ENCODE measurements at places on chromosomes 5 and 9.

GRCh38 chr9:11097020-11097419, 484.2 kb upstream of the PTPRD start:
- DNase-seq, result no peak

DNA sequence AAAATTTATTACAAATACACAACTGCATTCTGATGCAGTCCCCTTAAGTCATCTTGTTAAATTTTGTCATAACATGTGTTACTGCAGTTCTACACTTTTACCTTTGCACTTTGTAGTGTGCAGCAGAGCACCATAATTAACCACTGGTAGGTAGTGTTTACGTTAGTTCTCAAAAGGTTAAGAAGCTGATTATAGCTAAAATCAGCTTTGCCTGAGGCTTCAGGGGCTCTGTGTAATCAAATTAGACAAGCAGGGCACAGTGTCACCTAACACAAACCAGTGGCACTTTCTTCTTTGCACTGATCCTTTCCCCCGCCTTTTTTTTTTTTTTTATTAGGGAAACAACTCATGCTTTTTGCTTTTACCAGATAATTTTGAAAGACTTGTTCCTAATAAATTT, 26.1 kb downstream of the POU5F2 start:
- DNase-seq, result no peak

GRCh38 chr9:132894862-132895835, 16.5 kb downstream of the SPACA9 start:
- no peak for DNase-seq

GRCh38 chr9:89872426-89872912, 267.7 kb downstream of the GADD45G start:
- DNase-seq, result no peak

- no peak for DNase-seq
These were observed at the start of gene TIFAB for GRCh38 chr5:135452321-135453030. TSS of gene TIFAB (minus strand) at chr5:135452351. CDS start at chr5:135449939, 2,412 bp downstream.

DNA sequence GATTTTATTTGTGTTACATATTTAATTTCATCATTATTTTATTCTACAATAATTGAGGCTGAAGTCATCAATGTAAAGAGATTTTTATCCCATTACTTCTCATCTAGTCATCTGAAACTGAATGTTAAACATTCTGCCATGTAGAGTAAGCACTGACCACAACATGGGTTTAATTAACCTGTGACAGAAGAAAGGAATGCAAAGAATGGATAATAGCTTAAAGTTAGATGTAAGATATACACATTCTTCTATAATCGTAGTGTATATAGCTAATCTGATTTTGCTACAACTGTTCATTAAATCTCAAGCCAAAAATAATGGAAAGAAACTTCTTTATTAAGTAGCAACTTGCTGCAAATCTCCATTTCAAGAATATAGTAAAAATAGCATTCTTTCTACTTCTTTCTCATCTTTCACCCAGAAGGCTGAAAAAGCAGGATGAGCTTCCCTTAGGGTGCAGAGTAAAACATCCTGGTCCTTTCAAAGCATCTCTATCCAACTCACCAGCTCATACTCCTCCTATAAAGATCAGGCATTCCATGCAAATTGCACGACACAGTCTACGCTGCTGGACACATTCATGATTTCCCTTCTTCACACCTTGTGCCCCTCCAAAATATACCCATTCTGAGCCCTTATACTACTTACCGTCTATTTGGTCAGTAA, 115.2 kb downstream of the EFNA5 start:
- no peak for DNase-seq

GRCh38 chr5:175025077-175025476, 300.7 kb downstream of the MSX2 start:
- DNase-seq, result no peak

DNA sequence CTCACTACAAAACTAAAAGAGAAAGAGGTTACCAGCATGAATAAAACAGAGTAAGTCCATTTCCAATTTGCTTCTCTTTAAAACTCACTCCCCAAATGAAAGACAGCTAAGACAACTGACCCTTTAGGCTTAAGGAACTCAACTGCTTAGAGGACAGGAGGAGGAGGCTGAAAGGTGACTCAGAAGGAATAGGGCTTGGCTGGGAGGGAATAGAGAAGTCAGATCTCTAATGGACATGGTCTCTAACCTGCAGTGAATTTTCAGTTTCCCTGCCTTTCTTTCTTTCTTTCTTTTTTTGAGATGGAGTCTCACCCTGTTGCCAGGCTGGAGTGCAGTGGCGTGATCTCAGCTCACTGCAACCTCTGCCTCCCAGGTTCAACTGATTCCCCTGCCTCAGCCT, 261.8 kb upstream of the CLINT1 start:
- no peak for DNase-seq

DNA sequence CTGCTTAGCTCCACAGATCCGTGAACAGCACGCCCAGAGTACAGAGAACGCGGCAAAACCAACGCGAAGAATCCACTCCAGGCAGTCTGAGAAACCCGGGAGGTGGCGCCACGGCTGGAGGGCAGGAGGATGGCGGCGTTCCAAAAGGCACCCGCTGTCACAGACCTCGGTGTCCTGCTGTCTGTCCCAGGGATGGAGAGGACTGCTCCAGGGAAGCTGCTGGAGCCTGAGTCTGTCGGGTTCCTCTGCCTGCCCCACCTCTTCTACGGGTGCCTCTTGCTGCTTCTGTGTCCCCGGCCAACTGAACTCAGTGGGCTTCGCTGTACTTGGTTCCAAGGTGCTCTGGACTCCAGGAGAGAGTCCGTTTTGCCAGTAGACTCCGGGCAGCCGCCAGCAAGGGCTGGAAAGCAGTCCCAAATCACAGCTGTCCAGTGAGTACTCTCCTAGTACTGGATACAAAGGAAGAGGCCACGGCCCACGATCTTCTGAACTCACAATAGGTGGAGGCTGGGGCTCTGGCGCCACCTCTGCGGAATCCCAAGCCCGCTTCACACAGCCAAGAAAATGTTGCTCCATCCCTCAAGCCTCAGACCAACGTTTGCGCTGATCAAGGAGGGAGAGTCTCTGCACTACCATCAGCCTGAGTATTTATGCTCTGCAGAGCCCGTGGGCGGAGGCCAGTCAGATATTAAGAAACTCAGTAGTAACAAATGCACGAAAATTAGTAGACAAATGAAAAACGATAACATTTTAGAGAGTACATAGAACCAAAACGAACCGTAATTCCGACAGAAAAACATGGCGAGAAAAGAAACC, 440 bp downstream of the ANXA2R start:
- DNase-seq, result no peak

DNA sequence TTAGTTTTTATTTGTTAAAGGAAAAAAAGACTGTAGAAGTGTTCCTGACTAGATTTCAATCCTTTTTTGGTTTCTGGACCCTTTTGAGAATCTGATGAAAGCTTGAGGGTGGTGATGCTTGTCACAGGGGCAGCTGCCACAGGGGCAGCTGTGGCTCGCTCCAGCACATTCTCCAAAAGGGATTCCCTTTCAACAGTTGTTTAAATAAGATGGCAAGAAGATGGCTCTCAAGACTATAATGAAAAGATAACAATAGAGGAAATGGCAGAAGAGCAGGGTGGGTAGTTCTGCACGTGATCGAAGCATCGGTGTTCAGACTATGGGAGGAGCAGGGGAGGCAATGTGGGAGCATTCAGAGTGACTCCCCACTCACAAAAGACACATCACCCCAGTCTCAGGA, 46.5 kb upstream of the TNFAIP8 start:
- no peak for DNase-seq

DNA sequence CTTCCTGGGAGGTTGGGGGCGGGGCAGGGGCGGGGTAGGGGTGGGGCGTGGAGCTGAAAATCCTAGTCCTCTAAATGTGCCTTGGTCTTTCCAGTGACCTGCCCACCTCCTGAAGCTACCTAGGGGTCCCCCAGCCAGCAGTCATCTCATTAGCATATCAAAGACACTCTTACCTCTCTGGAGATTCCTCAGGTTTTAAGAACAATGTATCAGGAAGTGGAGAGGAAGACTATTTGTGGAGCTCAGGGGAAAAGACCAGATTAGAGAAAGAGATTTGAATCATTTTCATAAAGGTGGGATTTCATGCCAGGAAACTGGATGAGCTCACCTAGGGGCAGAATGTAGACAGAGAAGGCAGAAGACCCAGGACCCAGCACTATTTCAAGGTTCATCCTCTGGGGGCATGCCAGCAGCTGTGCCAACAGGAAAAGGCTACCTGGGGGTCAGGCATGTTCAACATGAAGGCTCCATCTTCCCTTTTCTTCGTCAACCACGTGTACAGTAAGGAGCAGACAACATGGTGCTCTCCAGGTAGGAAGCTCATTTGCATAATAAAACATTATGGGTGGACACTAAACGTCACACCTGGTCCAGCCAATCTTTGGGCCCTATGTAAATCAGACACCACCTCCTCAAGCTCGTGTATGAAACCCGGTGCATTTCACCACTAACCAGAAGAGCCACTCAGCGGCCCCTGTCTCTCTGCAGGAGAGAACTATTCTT, 6.9 kb downstream of the GMCL2 start:
- no peak for DNase-seq

GRCh38 chr5:133245191-133246052, 193.6 kb downstream of the HSPA4 start:
- no peak for DNase-seq

- no peak for DNase-seq
These were observed 115.1 kb upstream of the SHB start for GRCh38 chr9:38183994-38184568.

DNA sequence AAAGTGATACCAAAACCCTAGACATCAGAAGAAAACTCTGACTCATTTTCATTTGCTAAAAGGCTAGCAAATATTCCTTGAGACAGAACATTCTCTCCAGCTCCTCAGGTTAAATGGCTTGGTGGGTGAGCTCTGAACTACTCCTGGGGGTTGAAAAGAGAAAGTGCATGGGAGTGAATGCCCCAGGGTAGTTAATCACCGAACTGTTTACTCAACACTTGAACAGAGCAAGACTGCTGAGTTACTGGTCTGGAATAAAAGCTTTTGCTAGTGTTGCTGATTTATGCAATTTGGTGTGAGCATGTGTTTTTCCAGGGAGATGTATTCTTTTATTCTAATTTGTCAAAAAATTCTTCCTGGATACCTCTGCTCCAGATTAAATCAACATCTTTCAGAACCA, 88.3 kb upstream of the PRDM9 start:
- DNase-seq, result no peak

DNA sequence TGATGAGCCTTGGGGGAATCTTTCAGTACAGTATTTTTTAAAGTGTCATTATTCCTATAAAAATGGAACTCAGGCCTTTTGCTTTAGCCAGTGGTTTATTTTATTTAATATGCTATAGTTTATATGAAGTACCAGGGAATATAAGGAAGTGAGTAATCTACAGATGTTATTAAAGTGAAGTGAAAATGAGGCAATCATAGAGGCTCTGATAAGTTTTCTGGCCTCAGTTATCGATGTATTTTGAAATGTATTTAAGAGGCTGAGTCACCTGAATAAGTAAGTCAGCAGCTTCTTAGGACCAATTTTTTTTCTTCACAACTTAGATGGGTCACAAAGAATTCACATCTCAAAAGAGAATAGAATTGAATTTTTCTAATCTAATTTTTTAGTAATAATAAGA, 829.0 kb downstream of the DNAH5 start:
- no peak for DNase-seq

- no peak for DNase-seq
These were observed 58.3 kb upstream of the MOCS2 start for GRCh38 chr5:53167836-53168235.

DNA sequence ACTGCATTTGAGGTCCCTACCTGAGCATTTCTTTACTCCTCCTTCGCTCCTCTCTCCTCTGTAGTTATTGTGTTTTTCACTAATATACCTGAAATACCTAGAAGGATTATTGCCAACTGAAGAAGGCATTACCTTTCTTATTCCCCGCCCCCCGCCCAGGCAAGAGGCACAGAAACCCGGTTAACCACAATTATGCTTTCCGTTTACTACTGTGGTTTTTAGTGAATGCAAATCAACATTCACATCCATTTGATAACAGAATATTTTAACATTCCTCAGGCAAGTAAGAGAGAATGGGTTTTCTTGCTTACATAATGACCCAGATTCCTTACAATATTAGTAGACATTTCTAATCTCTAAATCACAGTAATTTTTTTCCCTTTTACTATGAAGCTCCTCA, 136.9 kb downstream of the PCSK5 start:
- DNase-seq, result no peak

GRCh38 chr5:157744051-157745011, 819 bp downstream of the LSM11 start:
- no peak for DNase-seq

DNA sequence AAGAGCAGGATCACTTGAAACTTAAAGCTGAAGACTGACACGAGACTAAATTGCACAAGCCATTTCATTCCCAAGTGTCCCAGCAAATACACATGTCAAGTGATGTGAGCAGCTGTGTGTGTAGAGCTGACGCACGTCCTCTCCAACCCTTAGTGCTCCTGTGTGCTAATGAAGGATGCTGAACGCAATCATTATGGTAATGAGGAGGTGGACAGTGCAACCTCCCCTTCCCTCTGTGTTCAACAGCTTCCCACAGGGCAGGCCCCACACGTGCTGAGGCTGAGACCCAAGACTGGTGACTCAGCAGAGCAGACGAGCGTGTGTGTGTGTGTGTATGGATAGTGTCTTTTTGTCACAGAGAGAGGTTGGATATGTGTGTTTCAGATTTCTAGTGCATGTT, 702.1 kb downstream of the SEMA5A start:
- DNase-seq, result no peak

- no peak for DNase-seq
These were observed 51.4 kb downstream of the NEURL1B start for GRCh38 chr5:172692451-172692850.

DNA sequence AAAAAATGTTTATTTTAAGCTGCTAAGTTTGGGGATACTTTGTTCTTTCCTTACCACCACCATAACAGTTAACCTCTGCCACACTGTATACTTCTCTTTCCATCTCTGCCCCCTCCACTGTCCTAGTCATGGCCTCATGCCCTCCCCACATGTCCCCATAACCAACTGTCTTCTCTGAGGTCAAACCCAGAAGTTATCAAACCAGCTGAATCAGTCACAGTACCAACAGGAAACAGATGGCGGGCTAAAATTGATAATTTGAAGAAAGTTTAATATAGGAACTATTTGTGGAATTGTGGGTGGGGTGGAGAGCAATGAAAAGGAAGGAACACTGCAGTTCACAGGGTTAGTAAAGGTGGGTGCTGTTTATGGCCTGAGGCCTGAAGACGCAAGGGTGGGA, 5.7 kb upstream of the DCTN4 start:
- no peak for DNase-seq

DNA sequence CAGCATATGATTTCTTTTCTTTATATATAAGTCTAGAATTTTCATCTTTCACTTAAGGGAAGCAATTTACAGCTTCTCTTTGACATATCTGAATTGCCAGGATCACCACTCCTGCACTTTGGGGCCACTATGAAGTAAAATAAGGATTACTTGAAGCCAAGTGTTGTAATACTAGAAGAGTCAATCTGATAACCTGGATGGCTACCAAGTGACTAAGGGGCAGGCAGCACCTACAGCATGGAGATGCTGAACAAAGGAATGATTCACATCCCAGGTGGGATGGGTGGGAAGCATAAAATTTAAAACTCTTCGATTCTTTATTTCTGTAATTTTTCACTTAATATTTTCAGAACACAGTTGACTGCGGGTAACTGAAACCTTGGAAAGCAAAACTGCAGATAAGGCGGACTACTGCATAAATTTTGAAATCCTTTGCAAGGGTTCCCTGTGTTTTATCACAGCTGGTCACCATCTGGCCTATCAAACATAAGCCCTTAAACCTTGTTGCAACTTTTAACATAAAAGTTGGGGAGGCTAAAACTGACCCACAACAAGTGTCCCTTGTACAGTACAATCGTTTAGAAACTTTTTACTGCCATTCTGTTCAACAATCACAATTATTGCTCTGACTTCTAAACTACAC, 31.2 kb downstream of the NR3C1 start:
- no peak for DNase-seq
